Esophagus muscularis mucosa (tissue), 4 donors: ENCODE measurements at places on chromosomes 2 and 18. TPM values are rescaled to one million over a fixed set of nuclear protein-coding genes. Genes with fewer than 3 reads are reported as not detected.

DNA sequence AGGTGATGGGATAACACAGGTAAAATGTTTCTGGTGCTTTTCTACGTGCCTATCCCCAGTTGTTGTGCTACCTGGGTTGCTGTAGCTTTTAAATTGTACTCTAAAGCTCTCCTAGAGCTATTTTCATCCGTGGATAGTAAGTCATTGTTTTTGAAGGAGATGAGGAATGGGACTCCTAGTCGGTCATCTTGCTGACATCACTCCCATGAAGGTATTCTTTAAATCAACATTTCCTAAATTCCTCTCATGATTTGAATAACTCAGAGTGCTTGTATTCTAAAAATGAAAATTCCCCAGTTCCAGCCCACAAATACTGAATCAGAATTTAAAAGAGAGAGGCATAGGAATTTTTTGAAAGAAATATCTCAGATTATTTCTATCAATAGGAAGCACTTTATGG lies 44.3 kb downstream of the CCDC148 start:
- DNase-seq, result no peak
- H3K4me3 ChIP-seq, result no peak overlapping the region
- H3K36me3 ChIP-seq, result no peaks in the 10 kb centered on the region
- no peaks in the 10 kb centered on the region for H3K27me3 ChIP-seq
- peaks cover 28% of the 10 kb centered on the region for H3K4me1 ChIP-seq

The MBP gene
- 31.3 TPM for total RNA-seq

DNA sequence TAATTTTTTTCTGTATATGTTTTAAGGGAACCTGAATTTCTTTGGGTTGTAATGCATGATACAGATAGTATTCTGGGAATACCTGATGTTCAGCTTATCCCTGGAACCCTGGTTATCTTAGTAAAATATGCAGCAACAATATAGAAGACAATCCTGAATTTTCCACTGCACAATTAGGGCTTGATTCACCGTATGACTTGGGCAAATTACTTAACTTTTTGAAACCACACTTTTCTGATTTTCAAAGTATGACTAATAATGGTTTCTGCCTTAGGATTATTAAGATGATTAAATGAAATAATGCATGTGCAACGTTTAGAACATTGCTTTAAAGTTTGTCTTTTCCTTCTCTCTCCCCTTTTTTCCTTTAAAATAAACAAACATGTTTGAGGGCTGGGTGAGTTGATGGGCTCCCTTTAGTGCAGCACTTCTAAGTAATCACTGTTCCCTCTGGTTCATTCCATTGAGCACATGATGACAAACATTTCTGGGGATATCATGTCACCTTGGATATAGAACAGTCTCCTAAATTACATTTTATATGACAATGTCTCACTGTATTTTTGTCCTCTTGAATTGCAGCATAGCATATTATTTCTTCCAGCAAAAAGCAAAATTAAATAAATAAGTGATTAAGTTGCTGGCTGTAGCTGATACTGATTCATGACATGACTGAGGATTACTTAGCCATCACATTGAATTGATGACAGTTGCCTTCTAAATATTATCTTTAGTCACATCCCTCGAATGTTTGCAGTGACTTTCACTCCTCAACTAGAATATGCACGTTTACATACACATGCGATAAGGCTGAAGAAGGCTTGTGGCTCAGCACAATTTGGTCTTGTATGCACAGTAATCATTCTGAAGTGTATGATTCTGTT lies 254.5 kb downstream of the NEDD4L start:
- no peak overlapping the region for H3K4me3 ChIP-seq
- H3K4me1 ChIP-seq, result peaks cover 4% of the 10 kb centered on the region
- no peak overlapping the region for H3K27ac ChIP-seq

The TRABD2A gene
- total RNA-seq, result 1.2 TPM

The FKBP1B gene
- 5.0 TPM for total RNA-seq

The DUSP2 gene
- total RNA-seq, result 1.2 TPM

DNA sequence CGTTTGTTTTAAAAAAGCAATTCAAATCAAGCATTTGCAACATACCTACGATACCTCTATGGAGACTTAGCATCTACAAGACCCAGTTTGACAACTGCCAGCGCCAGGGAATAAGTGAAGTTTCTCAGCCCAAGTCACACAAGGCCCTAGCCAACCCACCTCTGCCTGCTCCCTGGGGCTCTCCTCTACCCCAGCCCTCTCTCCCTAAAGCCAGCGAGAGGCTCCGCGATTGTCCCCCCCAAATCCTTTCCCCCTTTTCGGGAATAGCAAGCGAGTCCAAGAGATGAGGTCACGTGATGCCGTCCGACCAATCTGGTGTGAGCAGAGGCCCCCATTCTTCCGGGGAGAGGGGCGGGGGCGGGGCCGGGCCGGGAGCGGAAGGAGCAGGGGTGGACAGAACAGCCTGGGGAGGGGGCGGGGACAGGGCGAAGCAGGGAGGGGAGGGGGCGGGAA lies 102.2 kb upstream of the RAB6C start:
- peak; percentile 99 for DNase-seq
- H3K36me3 ChIP-seq, result no peaks in the 10 kb centered on the region
- peak overlapping the region; percentile 88 for H3K4me3 ChIP-seq
- peaks cover 6% of the 10 kb centered on the region for H3K4me1 ChIP-seq
- no peaks in the 10 kb centered on the region for H3K27me3 ChIP-seq
- H3K27ac ChIP-seq, result peak overlapping the region; percentile 79

GRCh38 chr18:68874361-68874760 lies 76.5 kb downstream of the CCDC102B start:
- no peaks in the 10 kb centered on the region for H3K36me3 ChIP-seq
- no peaks in the 10 kb centered on the region for H3K27me3 ChIP-seq
- no peak for DNase-seq
- H3K4me1 ChIP-seq, result no peaks in the 10 kb centered on the region
- no peak overlapping the region for H3K27ac ChIP-seq

The TTN gene
- 10.0 TPM for total RNA-seq

The KIAA2012 gene
- not detected for total RNA-seq
